Endothelial cell of umbilical vein (primary cell): ENCODE measurements at places on chromosomes 7 and 10.

GRCh38 chr10:101063548-101064414 lies 2.0 kb downstream of the KAZALD1 start:
- DNase-seq = peak; percentile 20
- no peak overlapping the region for H3K27ac ChIP-seq
- H3K27me3 ChIP-seq = no peaks in the 10 kb centered on the region
- no peak overlapping the region for H3K4me3 ChIP-seq

GRCh38 chr7:146960773-146961391 lies 844.3 kb downstream of the CNTNAP2 start:
- no peaks in the 10 kb centered on the region for H3K27me3 ChIP-seq
- H3K36me3 ChIP-seq = no peaks in the 10 kb centered on the region
- DNase-seq = no peak
- H3K4me3 ChIP-seq = no peak overlapping the region
- H3K27ac ChIP-seq = no peak overlapping the region

DNA sequence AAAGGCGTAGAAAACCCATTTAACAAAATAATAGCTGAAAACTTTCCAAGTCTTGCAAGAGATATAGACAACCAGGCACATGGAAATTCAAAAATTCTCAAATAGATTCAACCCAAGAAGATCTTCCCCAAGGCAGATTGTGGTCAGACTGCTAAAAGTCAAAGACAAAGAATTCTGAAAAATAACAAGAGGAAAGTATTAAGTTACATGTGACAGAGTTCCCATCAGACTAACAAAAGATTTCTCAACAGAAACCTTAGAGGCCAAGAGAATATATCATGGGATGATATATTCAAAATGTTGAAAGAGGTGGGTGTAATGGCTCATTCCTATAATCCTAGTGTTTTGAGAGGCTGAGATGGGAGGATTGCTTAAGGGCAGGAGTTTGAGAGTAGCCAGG lies 59.8 kb downstream of the TMEM178B start:
- no peak overlapping the region for H3K4me3 ChIP-seq
- no peak for DNase-seq
- H3K27ac ChIP-seq = no peak overlapping the region
- no peaks in the 10 kb centered on the region for H3K36me3 ChIP-seq
- no peaks in the 10 kb centered on the region for H3K27me3 ChIP-seq
- no peaks in the 10 kb centered on the region for H3K4me1 ChIP-seq

- H3K4me3 ChIP-seq = no peak overlapping the region
- H3K27me3 ChIP-seq = no peaks in the 10 kb centered on the region
Observed at GRCh38 chr10:124222318-124222987, 129.1 kb upstream of the CHST15 start.

DNA sequence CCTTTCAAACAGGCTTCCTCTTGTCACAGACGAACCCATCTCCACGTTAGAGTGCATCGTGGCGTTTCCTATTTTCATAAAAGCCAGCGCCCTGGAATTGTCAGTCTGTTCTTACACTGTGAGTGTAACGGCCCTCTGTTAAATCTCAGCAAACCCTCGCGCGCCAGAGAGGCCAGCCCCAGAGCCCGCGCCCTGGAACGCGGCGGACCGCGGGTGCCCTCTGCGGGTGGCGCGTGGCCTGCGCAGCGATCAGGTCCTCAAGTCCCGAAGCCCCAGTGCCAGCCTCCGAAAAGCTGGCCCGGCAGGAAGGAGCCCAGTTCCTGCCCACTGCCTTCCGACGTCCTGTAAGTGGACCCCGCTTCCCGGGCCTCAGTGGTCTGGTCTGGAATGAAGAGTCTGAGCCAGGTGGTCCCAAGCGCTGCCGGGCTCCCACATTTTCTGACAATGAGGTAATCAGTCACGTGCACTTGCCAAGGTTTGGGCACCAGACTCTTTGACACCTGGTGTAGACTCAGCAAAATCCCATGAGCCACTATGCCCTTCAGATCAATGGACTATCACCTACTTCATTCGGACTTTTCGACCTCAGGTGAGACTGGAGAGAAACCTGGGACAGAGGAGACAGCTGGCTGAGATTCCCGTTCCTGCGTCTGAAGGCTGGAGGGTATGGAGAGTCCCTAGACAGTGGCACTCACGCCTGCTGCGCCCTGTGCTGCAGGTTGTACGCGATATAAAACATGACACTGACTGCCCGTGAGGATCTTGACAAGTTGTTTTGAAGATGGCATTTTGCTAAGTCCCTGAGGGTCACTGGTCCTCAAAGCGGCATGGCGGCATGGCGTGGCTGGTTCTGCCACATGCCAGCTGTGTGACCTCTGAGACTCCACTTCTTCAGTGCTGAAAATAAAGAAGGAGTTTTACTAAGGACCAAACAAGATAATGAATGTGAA lies 109.4 kb upstream of the LANCL2 start:
- peak; percentile 76 for DNase-seq
- peaks cover 9% of the 10 kb centered on the region for H3K4me1 ChIP-seq
- no peaks in the 10 kb centered on the region for H3K36me3 ChIP-seq
- peaks cover 53% of the 10 kb centered on the region for H3K27me3 ChIP-seq

DNA sequence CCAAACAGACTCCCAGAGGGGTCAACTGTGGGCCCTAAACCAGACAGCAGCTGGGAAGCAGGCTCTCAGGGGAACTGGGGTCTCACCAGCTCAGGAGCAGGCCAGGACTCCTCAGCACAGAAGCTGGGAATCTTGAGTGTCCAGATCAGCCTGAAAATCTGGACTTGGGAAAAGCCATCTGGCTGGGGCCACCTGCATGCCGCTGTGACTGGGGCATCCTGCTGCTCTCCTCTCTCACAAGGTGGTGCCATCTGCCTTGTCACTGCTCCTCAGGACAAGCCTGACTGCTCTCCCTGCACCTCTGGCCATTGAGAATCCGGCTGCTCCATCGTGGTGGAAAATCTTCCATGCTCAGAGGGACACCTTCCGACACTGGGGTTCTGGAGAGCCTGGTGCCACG lies 141.4 kb downstream of the PLPP4 start:
- H3K27ac ChIP-seq = no peak overlapping the region
- DNase-seq = no peak
- peaks cover 5% of the 10 kb centered on the region for H3K4me1 ChIP-seq
- H3K27me3 ChIP-seq = no peaks in the 10 kb centered on the region
- no peak overlapping the region for H3K4me3 ChIP-seq

DNA sequence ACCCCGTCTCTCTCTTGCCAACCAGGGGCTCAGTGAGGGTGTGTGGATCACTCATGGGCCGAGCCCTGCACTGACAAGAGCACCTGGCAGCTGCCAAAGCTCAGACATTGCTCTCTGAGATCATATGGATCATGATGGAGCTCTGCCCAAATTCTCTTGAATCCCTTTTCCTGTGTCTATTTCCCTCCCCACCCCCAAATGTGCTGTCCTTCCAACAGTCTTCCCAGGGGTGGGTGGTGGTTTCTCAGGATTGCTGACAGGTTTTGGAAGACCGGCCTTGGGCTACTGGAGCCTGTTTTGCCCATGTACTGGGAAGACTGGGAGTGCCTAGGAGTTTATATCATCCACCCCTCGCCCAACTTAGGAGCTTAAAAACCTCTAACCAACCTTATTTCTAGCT lies 10.5 kb downstream of the ARHGAP22 start:
- H3K27me3 ChIP-seq = no peaks in the 10 kb centered on the region
- H3K4me1 ChIP-seq = peaks cover 11% of the 10 kb centered on the region
- no peak overlapping the region for H3K4me3 ChIP-seq
- no peak overlapping the region for H3K27ac ChIP-seq
- H3K36me3 ChIP-seq = no peaks in the 10 kb centered on the region

- H3K4me1 ChIP-seq = peaks cover 9% of the 10 kb centered on the region
- no peaks in the 10 kb centered on the region for H3K36me3 ChIP-seq
- H3K27me3 ChIP-seq = peaks cover 10% of the 10 kb centered on the region
- no peak overlapping the region for H3K27ac ChIP-seq
- DNase-seq = peak; percentile 20
Observed at GRCh38 chr7:22093001-22093400, 147.3 kb upstream of the CDCA7L start.

GRCh38 chr10:34941471-34942357 lies 126.6 kb upstream of the PARD3 start:
- DNase-seq = no peak
- peaks cover 2% of the 10 kb centered on the region for H3K27me3 ChIP-seq
- H3K4me3 ChIP-seq = no peak overlapping the region
- no peaks in the 10 kb centered on the region for H3K36me3 ChIP-seq
- no peak overlapping the region for H3K27ac ChIP-seq

GRCh38 chr10:132508581-132509443 lies 28.8 kb upstream of the INPP5A start:
- no peaks in the 10 kb centered on the region for H3K4me1 ChIP-seq
- no peak overlapping the region for H3K4me3 ChIP-seq
- H3K27ac ChIP-seq = no peak overlapping the region

DNA sequence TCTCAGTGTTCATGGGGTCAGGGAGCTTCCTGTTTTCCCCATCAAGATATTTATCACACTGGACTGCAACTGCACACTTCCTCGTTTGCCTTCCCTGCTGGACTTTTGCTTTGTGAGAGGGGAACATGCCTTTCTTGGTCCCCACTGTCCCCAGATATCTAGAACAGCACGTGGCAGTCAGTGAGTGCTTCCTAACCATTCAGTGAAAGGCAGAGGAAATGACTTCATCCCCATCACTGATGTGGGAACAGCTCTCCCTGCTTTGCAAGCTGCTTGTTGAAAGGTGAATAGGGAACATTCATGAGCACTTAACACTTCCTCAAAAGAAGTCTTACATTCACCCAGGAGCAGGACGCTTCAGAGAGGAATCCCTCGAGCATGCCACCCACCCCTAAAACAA lies 135.4 kb downstream of the MYOF start:
- peaks cover 62% of the 10 kb centered on the region for H3K36me3 ChIP-seq
- peak; percentile 60 for DNase-seq
- H3K27ac ChIP-seq = peak overlapping the region; percentile 42
- peaks cover 14% of the 10 kb centered on the region for H3K4me1 ChIP-seq
- no peak overlapping the region for H3K4me3 ChIP-seq
